ENCODE measurements at places on chromosomes 4 and X.

- no peak for DNase-seq
Measured at GRCh38 chr4:87543835-87544461, 14.8 kb upstream of the SPARCL1 start.

DNA sequence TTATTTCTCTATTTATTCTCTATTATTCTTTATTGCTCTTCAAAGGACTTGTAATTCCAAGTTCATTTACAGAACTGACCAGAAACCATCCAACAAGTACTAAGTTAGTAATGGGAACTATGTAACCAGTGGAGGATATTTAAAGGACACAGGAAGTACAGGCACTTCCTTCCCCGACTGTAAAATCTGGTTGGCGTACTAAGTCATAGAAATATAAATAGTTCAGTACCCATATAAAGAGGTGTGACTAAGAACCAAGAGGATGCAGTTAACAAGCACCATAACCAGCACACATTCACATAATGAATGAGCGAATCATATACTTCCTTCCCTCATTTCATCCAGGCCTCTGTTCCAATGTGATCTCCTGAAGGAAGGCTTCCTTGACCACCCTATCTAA is 3.6 kb upstream of the EIF4E start:
- DNase-seq = no peak

DNA sequence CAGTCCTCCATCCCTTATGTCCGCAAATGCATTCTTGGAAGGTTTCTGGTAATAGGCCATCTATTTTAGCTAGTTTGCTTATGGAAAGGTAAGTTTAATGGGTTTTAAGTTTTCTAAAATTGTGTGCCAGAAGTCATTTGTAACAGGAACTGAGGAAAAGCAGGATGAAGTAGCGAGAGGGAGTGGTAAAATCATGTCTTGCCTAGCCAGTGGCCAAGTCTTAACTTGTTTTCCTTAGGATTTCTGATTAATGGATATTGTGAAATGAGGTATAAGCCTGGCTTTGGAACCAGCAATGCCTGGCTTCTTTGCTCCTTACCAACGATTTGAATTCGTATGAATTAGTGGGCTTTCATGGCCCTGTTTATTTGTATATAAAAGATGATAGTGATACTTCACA is 7.3 kb downstream of the SEC24B start:
- no peak for DNase-seq

DNA sequence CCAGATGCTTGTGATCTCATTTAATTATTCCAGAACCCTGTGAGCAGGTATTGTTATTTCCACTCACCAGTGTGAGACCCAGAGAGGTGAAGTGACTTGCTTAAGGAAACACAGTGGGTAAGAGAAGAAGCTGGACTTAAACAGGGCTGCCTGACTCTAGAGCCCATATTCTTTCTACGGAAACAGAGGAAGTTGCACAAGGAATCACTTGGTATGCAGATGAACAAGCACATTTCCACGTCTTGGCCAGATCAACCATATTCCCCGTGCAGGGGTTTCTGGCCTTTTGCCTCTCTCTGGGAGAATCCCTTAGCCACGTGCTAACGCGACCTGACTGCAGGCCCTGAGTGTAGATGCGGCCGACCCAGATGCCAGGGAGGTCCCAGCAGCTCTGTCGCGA is 195.5 kb upstream of the ATP6AP2 start:
- DNase-seq = no peak

GRCh38 chr4:20617678-20618396 is 82.4 kb upstream of the PACRGL start:
- DNase-seq = no peak

- no peak for DNase-seq
Measured at GRCh38 chr4:148112231-148112982, 329.8 kb downstream of the NR3C2 start.

DNA sequence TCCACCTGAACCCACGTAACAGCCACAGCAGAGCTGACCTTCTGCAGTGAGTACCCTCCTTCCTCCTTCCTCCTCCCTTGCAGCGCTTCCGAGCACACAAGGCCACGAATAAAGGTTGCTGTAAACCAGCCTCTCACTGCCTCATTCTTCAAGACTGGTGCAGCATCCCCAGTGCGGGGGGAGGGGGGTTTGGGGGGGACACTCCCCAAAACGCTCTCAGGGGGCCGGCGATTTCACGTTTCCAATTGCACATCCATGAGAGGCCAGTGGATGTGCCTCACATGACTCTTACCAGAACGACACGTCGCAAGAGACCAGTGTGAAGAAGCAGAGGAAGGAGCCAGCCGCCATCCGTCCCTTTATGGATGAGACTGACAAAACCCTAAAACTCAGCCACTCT is 5.2 kb downstream of the DHRSX start:
- no peak for DNase-seq

DNA sequence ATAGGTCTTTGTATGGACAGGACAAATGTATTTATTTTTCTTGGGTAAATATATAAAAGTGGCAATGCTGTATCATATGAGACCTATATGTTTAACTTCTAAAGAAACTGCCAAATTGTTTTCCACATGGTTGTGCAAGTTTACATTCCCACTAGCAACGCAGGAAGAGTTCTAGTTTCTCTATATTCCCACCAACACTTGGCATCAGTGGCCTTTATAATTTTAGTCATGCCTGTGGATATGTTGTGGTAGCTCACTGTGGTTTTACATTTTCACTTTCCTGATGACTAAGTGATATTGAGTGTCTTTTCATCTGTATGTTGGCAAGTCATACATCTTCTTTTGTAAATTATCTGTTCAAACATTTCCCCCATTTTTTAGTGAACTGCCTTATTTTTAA is 126.0 kb downstream of the EMCN start:
- no peak for DNase-seq

GRCh38 chr4:13168326-13168725 is 315.8 kb downstream of the RAB28 start:
- DNase-seq = no peak

DNA sequence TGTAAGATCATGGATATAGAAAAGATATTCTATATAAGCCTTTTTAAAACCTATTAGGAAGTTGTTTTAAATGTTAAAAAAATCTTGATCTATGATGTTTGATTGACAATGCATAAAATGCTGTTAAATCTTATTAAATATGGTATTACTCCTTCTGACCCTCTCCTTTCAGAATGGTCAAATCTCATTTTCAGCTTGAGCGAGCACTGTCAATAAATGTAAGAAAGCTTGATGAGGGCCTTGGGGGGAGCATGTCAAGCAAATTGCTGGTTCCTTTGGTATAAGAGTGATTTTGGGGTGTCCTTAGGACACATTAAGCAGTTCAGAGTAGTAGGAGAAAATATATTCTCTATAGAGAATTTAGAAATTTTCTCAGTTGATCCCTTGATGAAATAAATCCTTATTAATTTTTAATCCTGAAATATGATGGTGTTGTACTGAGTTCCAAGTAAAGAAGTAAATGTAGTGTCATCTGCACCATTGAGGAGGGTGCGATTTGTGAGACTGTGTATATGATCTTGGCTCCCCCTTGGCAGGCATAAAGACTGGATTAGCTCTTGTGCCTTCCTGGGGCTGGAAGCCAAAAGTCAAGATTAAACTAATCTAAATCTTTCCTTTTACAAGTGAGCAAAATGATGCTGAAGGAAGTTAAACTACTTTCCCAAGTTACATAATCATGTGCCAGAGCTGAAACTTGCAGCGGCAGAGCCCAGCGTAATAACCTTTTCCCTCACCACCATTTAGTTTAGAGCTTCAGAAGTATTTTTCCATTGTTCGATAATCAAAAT is 82.6 kb upstream of the ANK2 start:
- no peak for DNase-seq

GRCh38 chr4:140777894-140778293 is 21.7 kb upstream of the TBC1D9 start:
- no peak for DNase-seq

DNA sequence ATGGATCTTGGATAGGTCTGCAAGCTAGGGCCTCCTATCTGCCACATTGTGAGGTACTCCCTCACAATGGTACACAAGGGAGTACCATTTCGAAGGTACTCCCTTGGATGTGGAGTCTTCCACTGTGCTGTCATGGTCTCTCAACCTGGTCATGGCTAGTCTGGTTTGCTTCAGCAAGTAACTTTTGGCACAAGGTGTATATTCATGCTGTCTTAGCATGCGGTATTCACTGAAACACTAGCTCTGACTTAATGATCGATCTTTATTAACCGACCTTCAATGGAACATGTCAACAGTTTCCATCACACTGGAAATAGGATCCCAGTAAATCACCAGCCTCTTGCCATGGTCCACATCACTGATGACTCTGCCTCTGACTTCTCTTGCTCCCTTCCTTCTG is 77.5 kb upstream of the HS3ST1 start:
- no peak for DNase-seq

- DNase-seq = no peak
Measured at GRCh38 chrX:1368385-1368698, 23.6 kb downstream of the SLC25A6 start.

DNA sequence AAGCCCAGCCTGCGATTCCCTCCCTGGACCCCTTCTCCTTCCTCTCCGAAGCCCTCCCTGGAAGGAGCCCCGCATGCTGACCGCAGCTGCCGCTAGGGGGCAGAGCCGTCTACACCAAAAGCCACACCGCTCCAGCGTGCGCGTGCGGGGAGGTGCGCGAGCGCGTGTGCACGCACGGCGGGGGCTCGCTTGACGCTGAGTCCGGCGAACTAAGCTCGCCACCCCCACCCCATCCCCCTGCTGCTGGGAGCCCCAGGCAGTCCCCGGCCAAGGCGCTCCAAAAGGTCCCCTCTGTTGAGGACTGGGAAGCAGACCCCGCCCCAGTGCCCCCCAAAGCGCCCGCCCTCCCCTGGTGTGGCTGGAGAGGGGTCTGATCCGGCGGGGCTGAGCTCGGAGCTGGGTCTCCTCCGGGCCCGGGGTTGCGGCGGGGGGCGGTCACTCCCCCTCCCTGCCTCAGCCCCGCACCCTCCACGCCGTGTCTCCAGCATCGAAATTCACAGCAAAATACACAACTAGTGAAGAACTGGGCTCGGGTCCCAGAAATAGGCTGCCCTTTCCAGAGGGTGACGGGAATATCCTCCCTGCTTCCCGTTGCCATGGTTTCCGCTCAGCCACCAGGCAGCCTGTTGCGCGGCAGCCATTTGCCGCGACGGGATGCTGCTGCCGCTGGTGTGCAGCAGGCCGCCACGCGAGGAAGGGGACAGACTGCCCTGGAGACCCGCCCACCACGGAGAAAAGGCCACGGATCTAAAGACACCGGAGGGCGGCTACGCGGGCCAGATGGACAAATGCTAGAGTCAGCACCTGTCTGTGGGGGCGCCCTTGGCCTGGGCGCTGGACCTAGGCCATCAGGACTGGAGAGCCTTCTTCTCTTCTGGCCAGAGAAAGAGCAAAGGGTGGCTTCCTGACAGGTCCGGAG is 11.2 kb upstream of the CCNQ start:
- peak; percentile 71 for DNase-seq

DNA sequence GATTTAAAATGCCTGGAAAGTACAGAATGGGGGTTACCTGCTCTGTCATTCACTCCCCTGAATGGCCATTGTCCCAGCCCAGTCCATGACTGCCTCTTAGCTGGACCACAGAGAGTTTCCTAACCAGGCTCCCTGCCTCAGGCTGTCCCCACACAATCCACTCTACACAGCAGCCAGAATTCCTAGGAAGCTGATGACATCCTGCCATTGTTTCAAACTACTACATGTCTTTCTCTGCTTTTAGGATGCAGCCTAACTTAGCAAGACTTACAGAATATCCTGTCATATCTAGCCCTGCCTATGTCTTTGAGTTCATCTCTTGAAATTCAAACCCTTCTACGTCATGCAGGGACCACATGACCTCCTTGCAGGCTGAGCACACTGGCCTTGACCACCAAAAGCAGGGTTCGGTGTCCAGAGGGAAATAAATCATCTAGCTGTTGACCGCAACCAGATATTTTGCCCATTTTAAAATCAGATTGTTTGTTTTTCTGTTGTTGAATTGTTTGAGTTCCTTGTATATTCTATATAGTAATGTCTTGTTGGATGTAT is 16.1 kb upstream of the CRMP1 start:
- DNase-seq = no peak

DNA sequence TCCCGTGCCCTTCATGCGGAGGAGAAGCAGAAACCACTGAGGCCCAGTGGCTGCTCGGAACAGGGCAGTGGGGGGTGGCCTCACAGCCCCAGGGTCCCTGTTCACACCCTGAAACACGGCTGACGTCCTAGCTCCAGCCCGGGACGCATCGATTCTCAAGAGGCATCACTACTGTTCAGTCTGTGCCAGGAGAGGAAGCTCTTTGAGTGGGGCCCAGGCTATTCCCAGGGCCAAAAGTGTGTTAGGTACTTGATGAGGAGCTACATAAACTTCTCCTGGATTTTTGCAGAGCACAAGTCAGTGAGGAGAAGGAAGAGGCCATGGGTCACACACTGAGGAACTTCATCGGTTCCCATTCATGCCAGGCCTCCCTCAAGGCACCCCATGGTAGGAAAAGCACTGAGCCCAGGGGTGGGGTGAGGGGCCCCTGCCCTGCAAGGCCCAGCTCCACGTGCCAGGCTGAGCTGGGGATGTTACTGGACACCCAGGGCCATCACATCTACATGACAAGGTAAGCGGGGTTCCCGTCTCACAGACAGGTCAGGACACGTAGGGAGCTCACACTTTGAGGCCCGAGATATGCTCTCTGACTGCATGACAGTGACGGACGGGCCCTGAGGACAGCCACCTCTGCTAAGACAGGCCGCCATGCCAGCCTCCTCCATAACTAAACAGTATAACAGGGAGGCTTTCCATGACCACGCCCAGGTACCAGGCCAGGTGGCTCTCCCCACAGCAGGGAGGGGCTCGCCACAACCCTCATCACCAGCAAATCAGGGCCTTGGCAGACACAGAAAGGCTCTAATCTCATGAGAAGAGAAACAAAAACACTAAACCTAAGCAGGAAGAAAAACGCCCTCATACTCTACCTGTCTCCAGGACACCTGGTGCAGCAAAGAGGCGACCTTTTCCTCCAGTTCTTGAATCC is 12.4 kb downstream of the TNIP2 start:
- DNase-seq = no peak

GRCh38 chrX:10171249-10171648 is 14.5 kb downstream of the CLCN4 start:
- no peak for DNase-seq

DNA sequence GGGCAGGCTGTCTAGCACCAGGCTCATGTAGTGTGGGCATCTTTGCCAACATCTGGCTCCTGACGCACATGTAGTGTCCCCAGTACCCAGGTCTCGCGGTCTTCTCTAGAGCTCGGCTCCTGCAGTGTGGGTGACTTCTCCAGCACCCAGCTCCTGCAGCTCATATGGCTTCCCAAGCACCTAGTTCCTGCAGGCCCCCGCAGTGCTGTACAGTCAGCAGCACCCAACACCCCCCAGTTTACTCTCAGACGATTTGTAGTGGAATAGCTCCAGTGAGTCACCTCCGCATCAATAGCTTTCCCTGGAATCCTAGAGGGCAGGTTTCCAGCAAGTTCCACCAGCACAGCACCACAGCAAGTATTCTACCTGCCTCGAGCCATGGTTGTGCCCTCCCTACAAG is 30.9 kb downstream of the ZNF41 start:
- DNase-seq = no peak

Data from CD4-positive, alpha-beta T cell (primary cell).